ENCODE measurements at places on chromosomes 12 and 14. TPM values are rescaled to one million over a fixed set of nuclear protein-coding genes. Genes with fewer than 3 reads are reported as not detected.

The TAS2R42 gene
- not detected for total RNA-seq

GRCh38 chr12:12979126-12979525, 20.9 kb downstream of the HEBP1 start:
- DNase-seq: no peak

DNA sequence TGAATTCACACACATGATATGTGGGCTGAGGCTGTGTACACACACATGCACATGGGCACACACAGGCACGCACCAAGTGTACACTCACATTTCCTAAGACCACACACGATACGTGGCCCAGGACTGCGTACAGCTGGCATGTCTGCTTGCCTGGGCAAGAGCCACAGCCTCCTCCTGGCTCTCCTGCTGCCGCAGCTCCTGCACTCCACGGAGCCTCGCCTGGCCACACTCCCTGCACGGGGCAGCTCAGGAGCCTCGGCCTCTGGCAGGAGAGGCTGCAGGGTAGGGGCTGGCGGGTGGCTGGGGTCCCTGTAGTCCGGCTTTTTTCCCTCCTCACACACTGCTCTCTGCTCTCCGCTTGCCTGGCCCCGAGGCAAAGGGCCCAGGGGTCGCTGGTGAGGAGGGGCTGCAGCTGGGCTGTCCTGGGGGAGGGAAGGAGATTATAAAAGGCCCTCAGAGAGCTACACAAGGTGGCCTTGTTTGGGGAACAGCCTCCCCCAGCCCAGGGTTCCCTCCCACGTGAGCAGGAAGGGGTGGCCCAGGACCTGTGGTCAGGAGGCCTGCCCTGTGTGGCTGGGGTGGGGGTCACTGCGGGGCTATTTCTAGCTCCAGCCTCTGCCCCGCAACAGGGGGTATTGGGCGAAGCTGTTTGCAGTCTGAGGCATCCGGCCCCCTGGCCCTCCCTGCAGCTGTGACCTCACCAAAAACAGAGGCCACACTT, 89.0 kb upstream of the SFSWAP start:
- no peak for DNase-seq

- peak; percentile 43 for DNase-seq
Measured at GRCh38 chr14:23056956-23057756, at the start of gene CDH24. CDH24 (minus strand) TSS chr14:23057520; CDS start chr14:23055733, 1,787 bp downstream.

The MUCL1 gene
- not detected for total RNA-seq

DNA sequence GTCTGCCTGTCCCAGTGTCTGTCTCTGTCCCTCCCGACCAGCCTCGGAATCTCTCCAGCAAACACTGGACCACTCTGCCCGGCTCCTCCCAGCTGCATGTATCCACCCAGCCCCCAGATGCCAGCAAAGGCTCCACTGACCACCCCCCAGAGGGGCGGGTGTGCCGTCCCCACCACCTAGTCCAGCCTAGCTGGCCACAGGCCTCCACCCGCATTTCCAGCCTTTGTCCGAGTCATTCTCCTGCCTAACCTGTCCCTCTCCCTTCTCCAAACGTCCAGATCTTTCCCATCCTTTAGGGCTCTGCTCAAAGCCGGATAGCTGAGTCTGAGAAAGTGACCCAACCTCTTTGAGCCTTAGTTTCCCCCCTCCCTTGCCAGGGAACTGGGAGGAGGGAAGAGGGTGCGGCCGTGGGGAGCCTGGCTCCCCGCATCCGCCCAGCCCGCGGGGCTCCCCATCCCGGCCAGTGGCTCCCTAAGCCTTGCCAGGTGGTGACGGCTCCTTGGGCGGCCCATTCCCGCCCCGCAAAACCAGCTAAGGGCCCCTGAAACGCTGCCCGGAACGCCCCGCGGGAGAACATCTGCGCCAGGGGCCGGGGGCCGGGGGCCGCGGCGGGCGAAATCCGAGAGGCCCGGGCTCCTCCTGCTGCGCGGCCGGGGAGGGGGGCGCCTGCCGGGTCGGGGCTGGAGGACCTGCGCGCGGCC, 34.6 kb upstream of the ANKRD9 start:
- no peak for DNase-seq

DNA sequence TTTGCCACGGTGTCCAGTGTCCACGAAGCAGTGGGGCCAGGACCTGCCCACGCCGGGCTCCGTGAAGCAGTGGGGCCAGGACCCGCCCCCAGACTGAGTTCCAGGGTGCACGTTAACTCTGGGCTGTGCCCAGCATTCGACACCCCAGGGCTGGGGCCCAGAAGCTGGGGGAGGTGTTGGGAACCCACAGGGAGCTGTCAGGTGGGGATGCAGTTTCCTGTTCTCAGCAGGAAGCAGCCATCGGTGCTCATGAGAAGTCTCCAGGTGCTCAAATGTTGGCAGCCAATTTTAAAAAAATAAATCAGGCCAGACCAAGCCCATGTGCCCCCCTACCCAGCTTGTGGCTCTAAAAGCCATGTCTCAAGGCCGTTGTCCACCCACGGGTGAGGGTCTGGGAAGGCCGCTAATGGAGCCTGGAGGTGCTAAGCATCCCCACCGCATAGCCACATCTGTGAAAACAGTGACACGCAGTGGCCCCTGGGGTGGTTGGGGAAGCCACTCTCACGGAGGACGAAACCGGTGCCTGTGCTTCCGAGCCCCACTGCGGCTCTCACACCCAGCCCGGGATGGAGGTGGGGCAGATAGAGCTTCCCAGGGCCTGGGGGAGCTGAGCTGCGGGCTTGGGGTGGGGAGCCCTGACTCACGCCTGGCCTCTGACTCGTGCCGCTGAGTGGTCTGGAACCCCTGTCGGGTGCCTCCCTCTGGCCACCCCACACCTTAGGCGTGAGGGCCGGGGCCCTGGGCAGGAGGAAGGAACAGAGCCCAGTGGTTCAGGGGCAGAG, 53.5 kb downstream of the FBRSL1 start:
- no peak for DNase-seq

GRCh38 chr14:75301666-75302325, 23.2 kb downstream of the FOS start:
- DNase-seq: no peak

The GPR162 gene
- total RNA-seq: 6.4 TPM

The FGF23 gene
- total RNA-seq: not detected

The FOXG1 gene
- total RNA-seq: not detected

DNA sequence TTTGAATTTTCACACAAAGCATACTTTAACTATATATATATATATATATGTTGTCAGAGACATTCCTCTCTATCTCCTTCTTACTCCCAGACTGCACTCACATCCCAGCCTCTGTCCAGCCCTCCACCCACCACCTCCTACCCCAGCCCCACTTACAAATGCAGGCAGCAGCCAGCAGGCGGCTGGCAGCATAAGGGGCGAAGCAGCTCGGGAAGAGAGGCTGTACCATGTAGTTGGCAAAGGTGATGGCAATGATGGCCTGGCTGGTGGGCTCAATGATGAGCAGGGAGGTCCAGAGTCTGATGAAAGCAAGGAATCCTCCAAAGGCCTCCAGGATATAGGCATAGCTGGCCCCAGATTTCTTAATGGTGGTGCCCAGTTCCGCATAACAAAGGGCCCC, 2.5 kb downstream of the SLC7A7 start:
- no peak for DNase-seq

- DNase-seq: no peak
Measured at GRCh38 chr14:36662543-36663403, 1.1 kb downstream of the PAX9 start.

GRCh38 chr14:103135333-103136260, 12.3 kb downstream of the TNFAIP2 start:
- DNase-seq: no peak

The CNTN1 gene
- total RNA-seq: 63.4 TPM

DNA sequence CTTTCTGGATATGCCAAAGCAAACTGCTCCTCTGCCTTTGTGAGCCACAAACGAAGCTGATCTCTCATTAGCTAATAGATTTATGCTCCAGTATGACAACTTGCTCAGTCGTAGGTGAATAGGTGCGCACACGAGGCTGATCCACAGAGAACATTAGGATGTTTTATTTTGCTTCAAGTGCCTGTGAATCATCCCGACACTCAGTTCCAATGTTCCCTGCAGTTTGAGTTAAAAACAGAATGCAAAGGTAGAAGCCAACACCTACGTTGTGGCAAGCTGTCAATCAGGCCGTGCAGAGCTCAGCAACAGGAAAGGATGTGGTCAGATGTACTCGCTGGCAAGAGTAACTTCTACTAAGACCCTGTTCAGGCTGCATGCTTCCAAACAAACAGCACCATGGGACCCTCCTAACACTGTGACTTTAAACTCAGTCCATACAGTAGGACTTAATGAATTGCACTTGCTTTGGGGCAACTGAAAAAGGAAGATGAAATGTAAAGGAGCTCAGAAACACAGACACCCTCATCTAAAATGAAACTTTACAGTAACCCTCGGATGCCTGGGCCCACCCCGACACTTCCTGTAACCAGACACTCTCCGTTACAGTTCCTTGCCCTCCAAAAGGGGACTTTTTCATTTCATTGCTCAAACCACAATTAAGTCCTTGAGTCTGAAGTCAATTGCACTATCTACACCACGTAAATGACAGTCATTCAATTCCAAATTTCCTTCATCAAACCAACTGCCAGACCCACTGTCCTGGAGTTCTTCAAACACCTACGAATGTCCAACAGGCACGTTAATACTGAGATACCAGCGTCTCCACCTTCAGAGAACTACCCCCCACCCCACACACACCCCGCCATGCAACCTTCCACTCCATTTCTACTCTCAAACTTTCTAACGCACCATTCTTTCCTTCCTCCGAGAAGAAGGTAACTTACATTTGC, 1.6 kb downstream of the CCDC88C start:
- DNase-seq: no peak

The CBLN3 gene
- 1.8 TPM for total RNA-seq

- peak; percentile 28 for DNase-seq
Measured at GRCh38 chr14:68210729-68211299, 391.2 kb downstream of the RAD51B start.

GRCh38 chr14:32524609-32525375, 195.7 kb downstream of the AKAP6 start:
- no peak for DNase-seq

The SPRING1 gene
- 12.6 TPM for total RNA-seq

GRCh38 chr12:91155990-91156389, 26.6 kb downstream of the DCN start:
- DNase-seq: no peak

DNA sequence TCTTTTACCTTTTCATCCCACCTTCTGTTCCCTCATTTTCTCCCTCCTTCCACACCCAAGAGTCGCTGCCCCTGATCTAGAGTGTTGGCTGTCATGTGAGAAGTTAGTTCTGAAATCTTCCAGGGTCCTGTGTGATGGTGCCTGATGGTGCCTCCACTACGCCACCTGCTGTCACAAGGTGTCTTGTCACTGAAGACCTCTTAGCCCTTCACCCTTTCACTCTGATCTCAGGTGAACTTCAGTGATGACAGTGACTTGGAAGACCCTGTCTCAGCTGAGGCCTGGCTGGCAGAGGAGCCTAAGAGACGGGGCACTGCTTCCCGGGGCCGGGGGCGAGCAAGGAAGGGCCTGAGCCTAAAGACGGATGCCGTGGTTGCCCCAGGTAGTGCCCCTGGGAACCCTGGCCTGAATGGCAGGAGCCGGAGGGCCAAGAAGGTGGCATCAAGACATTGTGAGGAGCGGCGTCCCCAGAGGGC, 7.6 kb upstream of the PFDN5 start:
- DNase-seq: no peak

GRCh38 chr12:26701604-26702215, 131.3 kb downstream of the ITPR2 start:
- no peak for DNase-seq

- DNase-seq: peak; percentile 25
Measured at GRCh38 chr12:119710374-119710964, 42.5 kb downstream of the PRKAB1 start.

- no peak for DNase-seq
Measured at GRCh38 chr14:56752428-56752827, 57.9 kb downstream of the OTX2 start.

DNA sequence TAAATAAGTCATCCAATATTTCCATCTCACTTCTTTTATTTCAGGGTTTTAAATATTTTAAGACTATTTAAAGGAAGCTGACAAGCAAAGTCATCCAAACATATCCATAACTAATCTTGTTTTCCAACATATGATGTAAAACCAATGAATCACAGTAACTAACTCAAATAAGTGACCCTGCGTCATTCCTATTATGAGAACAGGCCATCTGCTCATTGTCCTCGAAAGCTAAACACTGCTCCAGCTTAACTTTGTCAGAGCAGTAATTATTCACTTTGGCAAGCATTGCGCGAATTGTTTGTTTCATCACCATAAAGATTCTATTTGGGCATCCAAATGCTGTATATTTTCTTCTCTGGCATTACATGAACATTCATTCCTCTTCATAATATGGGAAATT, 99.1 kb downstream of the CAPZA3 start:
- peak; percentile 25 for DNase-seq

DNA sequence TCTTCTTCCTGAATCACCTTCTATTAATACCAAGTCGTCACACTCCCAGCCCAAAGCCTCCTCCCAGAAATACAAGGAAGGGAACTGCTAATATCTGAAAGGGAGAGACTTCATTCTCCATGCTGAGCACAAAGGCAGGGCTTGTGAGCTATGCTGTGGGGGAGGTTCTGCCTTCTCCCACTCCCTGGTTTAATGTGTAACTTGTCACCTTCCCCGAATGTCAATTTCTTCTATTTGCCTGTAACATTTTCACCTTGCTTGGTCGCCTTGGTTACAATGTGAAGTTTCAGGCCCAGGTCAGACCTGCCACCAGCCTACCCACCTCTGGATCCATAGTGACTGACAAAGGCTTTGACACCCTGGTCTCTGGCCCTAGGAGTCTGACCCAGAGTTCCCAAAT, 82.0 kb upstream of the ESRRB start:
- no peak for DNase-seq

DNA sequence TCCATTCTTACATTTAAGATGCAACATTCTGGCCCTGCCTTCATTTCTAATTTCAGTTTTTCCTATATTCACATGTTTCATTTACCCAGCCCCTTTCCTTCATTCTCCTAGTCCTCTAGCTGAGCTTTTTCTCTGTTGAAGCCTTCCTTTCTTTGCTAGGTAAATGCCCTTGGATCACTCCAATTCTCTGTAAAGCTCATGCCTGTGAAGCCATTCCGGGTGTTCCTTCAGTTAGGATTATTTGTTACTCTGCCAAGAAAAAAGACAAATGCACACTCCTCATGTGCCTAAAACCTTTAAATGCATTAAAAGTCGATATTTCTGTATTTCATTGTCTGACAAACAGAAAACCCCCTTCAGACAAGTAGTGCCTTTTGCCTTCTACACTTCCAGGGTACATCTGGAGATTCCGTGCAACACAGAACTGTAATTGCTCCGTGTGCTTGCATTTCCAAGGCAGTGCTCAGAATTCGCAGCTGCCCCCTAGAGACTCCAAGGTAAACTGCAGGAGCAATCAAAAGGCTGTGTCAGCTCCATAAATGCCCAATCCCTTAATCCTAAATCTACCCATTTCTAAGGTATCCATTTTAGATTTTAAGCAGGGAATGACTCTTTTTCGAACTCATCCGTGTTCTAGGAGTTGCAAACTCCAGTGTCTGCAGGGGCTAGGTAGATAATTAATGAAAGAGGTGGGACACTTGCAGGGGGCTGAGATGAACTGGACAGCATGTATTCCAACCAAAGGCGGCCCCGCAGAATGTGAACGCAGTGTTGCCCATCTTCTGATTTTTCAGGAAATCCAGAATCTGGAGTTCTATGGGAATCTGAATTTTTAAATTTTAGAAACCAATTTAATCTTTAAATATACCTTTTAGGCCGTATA, 320.2 kb downstream of the GRIN2B start:
- DNase-seq: peak; percentile 23

The ATL1 gene
- 18.6 TPM for total RNA-seq
